Activated T-cell treated with anti-CD3 and anti-CD28 coated beads for 1 hour (primary cell): ENCODE measurements at places on chromosomes 12 and 14.

- no peak for DNase-seq
Measured at GRCh38 chr12:93848523-93849101, 171.4 kb downstream of the CRADD start.

- no peak for DNase-seq
Measured at GRCh38 chr12:94266796-94267536, 118.6 kb downstream of the PLXNC1 start.

- no peak for DNase-seq
Measured at GRCh38 chr12:104423809-104424208, 32.9 kb upstream of the CHST11 start.

- no peak for DNase-seq
Measured at GRCh38 chr12:108852674-108853309, 4.6 kb downstream of the SSH1 start.

- DNase-seq: no peak
Measured at GRCh38 chr12:24955389-24955788, 6.5 kb upstream of the BCAT1 start.

DNA sequence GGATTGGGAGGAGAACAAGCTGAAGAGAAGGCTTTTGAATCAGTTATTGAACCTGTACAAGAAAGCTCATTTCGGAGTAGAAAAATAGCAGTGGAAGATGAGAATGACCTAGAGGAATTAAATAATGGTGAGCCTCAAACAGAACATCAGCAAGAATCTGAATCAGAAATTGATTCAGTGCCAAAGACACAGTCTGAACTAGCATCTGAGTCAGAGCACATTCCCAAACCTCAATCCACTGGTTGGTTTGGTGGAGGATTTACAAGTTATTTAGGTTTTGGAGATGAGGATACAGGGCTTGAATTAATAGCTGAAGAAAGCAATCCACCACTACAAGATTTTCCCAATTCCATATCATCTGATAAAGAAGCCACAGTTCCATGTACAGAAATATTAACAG is 13.5 kb downstream of the MIA2 start:
- no peak for DNase-seq

DNA sequence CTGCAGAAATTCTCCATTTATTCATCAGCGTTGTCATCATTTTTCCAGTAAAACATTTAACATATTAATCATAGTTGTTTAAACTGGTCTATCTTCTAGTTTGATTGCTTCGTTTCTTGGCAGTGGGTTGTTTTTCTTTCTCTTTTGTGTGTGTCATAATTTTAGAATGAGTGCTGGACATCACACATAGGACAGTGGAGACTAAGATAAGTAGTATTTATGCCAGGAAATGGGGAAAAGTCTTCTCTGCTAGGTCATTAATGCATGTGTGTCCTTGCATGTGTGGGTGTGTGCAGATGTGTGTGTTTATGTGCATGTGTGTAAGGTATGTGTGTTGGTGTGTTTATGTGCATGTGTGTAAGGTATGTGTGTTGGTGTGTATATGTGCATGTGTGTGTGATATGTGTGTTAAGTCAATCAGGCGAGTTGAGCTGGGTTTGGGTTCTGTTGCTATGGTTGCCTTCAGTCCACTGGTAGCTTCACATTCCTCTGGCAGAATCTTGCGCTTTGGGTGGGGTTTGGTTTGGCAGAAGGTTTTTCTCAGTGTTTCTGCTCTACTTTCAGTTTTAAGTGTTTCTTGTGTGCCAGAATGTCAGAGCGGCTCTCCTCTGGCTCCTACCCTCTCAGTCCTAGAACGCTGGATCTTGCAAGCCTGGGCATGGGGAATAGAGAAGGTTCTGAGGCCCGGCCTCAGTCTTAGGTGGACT is 7.8 kb upstream of the ADGRD1 start:
- no peak for DNase-seq

GRCh38 chr12:785706-786105 is 33.3 kb downstream of the WNK1 start:
- no peak for DNase-seq

- no peak for DNase-seq
Measured at GRCh38 chr12:48160807-48161206, 3.5 kb upstream of the ASB8 start.

- DNase-seq: no peak
Measured at GRCh38 chr14:57401501-57401900, 11.1 kb downstream of the NAA30 start.

DNA sequence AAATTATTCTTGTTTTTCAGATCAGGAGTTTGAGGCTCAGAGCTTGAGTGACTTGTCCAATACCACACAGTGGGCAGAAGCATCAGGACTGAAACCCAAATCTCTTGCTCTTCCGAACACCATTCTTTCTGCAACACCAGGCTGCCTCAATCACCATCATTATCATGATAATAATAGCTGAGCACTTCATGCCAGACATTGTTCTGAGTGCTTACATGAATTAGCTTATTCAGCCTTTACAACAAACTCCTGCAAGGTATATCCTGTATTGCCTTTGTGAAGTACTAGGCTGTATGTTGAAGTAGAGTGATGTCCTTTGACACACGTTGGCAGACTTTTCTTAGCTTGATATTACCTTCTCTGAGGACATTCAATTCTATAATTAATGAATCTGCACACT is 257.4 kb upstream of the ATP2B1 start:
- DNase-seq: no peak

DNA sequence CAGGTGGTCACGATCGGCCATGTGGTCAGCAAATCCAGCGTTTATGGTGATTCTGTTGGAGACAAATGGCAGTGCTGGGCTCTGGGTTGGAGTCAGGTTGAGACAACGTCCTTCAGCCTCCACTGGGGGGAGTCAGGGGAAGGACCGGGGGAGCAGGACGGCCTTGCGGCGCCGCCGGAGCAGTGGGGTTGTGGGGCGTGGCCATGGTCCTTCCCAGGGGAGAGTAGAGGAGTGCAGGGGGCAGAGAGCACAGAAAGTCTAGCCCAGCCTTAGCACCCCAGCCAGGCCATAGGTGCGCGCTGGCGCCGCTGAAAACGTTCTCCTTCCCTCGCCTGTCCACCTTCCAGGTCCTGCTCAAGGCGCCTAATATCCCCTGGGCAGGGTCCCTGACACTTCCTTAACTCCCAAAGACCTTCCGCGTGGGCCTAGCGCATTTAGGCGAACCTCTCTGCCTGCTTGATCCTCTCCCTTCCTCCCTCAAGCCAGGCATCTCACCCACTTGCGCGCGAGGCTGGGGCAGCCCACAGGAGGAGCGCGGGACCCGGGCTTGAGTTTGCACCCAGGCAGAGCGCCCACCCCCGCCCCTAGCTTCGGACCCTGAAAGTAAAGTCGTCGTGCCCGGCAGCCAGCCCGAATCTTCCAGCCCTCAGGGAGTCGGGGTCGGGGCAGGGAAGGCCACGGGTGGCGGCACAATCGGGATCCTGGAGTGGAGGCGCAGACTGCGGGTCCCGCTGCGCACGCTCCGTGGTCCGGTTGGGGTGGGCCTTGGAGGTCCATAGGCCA is 3.1 kb upstream of the KIF26A start:
- no peak for DNase-seq

DNA sequence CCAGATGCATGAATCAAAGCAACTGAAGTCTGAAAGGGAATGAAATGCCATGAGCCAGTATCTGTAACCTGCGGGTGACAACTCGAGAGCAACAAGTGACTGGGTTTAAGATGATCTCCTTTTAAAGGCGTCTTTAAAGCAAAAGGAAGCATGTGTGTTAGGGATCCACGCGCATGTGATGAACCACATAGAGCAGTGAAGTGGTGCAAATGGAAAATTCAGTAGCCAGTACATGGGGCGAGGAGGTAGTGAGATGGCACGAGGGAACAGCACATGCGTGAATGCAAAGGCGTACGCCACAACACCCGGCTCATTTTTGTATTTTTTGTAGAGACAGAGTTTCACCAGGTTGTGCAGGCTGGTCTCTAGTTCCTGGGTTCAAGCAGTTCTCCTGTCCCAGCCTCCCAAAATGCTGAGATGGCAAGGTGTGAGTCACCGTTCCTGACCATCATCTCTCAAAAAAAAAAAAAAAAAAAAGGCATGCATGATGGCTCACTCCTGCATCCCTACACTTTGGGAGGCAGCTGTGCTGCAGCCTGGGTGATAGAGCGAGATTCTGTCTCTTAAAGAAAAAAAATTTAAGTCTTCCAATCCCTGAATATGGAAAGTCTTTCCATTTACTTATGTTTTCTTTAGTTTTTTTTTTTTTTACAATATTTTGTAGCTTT is 24.6 kb upstream of the BCL7A start:
- no peak for DNase-seq

GRCh38 chr14:68137704-68138619 is 318.4 kb downstream of the RAD51B start:
- DNase-seq: no peak

GRCh38 chr12:129863938-129864337 is 39.9 kb downstream of the TMEM132D start:
- no peak for DNase-seq

- DNase-seq: no peak
Measured at GRCh38 chr14:64860039-64860438, 19.7 kb downstream of the SPTB start.

GRCh38 chr12:69055280-69055679 is 122.3 kb upstream of the CPM start:
- DNase-seq: no peak

DNA sequence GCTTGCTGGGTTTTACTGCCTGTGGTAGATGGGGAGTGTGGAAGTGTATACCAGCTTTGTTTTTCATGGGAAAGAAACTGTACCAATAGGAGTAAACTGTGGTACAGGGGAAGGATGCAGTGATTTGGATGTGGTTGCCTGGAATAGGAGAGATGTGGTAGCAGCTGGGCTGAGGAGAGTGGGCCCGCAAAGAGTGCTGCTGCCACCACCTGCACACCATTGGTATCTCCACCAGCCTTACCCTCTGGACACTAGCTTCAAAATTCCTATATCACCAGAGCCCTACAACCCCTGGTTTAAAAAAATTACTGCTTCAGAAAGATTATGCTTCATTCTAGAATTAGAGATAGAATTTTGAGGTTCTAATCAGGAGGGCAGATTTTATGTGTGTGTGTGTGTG is 53.6 kb downstream of the AKAP6 start:
- no peak for DNase-seq

- no peak for DNase-seq
Measured at GRCh38 chr14:81974543-81974942, 440.9 kb upstream of the SEL1L start.

DNA sequence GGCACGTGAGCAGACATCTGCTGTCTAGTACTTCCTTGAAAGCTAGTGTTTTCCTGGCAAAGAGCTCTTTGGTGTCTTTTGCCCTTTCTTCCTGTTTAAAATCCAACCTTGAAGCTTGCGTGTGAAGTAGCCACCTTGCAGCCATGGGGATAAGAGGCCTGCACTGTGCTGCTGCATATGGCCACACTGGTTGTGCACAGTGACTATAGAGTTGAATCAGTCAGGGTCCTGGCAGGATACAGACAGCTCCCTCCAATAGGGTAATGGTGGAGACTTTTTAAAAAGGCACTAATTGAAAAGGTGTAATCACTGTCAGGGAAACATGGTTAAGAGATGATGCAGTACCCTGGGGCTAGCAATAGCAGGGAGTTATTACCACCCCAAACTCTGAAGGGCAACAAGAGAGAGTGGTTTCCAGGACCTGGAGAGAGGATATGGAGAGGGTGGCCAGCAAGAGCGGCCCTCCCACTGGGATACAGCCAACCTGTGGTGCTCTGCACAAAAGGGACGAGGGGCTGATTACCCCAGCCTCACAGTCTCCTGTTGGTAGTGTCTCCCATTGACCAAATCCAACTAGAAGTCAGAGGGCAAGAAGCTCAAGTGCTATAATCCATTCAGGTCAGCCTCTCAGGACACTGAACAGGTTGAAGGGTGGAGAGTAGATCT is 4.8 kb upstream of the GLT8D2 start:
- no peak for DNase-seq
